ENCODE measurements at places on chromosomes 16 and 17.

- no peak for DNase-seq
Measured at GRCh38 chr17:72123530-72124437, 3.0 kb downstream of the SOX9 start.

- no peak for DNase-seq
Measured at GRCh38 chr16:26830428-26831127, 236.1 kb upstream of the C16orf82 start.

GRCh38 chr16:23950898-23951297 lies 115.1 kb downstream of the PRKCB start:
- DNase-seq, result no peak

GRCh38 chr17:13002761-13003453 lies 14.9 kb downstream of the ELAC2 start:
- DNase-seq, result no peak

DNA sequence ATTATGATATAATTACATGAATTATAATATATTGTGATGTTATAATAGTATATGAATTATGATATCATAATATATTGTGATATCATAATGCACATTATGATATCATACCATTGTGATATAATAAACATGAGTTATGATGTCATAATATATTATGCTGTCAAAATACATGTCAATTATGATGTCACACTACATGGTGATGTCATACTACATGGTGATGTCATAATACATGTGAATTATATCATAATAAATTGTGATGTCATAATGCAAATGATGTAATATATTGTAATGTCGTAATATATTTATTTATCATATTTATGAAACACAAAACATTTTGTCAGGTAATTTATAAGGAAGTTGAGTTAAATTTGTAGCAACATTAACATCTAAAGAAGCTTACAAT lies 1950.1 kb downstream of the TP53TG3F start:
- DNase-seq, result no peak

DNA sequence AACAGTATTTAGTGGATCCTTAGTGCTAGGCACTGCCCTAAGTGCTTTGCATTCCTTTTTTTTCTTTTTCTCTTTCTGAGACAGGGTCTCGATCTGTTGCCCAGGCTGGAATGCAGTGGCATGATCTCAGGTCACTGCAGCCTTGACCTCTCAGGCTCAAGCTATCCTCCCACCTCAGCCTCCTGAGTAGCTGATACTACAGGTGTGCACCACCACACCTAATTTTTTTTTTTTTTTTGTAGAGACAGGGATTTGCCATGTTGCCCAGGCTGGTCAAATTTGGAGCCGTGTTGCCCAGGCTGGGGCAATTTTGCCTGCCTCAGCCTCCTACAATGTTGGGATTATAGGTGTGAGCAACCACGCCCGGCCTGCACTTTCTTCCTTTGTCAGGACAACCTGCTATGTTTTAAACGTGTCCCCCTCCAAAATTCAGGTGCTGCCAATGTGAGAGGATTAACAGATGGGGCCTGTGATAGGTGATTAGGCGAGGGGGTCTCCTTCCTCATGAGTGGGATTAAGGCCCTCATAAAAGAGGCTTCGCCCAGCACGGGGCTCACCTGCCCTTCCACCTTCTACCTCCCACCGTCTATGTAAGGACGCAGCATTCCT lies 5.4 kb downstream of the NQO1 start:
- no peak for DNase-seq

DNA sequence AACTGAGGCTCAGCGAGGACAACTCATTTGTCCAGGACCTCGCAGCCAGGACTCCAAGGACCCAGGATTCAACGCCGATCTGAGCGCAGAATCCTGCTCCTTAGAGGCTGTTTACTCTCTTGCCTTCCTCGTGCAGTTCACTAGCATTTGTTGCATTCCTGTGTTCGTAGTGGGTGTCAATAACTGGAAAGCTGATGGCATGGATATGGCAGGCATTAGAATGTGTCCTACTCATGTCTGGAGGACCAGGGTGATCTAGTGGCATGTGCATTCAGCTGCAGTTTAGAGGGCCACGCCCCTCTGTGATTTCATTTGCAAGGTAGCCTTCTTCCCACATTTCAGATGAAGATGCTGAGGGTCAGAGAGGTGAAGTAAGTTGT lies 510 bp downstream of the CRISPLD2 start:
- DNase-seq, result no peak

- no peak for DNase-seq
Measured at GRCh38 chr17:51165680-51166197, 472 bp upstream of the NME2 start.

DNA sequence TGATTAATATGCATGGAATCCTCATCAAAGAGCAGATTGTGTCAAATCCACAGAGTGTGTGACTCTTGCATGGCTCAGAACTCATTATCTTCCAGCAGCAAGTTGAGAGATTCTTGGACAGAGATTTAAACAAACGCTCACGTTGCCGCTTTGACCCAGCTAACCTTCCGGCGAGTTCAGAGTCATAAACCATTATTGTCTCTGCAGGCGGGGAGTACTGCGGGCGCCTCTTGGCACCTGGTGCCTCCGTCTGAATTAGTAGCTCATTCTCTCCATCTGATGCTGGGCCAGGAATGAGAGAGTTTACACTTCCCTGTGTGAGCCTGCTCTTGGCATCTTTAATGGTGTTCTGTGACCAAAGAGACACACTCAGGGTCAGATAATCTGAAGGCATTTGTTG lies 138.6 kb upstream of the WSCD1 start:
- no peak for DNase-seq

- DNase-seq, result no peak
Measured at GRCh38 chr16:82995286-82995923, 368.6 kb downstream of the CDH13 start.
